ENCODE measurements at places on chromosomes 2 and 18.
A peak's percentile ranks its signal among the peaks of the same experiment; 100 is the strongest.

GRCh38 chr2:31207790-31208189 is 9.5 kb downstream of the CAPN14 start:
- no peak for DNase-seq

GRCh38 chr2:44618251-44619023 is 256.7 kb downstream of the CAMKMT start:
- no peak for DNase-seq

GRCh38 chr2:17133052-17133671 is 385.1 kb downstream of the RAD51AP2 start:
- DNase-seq = no peak

DNA sequence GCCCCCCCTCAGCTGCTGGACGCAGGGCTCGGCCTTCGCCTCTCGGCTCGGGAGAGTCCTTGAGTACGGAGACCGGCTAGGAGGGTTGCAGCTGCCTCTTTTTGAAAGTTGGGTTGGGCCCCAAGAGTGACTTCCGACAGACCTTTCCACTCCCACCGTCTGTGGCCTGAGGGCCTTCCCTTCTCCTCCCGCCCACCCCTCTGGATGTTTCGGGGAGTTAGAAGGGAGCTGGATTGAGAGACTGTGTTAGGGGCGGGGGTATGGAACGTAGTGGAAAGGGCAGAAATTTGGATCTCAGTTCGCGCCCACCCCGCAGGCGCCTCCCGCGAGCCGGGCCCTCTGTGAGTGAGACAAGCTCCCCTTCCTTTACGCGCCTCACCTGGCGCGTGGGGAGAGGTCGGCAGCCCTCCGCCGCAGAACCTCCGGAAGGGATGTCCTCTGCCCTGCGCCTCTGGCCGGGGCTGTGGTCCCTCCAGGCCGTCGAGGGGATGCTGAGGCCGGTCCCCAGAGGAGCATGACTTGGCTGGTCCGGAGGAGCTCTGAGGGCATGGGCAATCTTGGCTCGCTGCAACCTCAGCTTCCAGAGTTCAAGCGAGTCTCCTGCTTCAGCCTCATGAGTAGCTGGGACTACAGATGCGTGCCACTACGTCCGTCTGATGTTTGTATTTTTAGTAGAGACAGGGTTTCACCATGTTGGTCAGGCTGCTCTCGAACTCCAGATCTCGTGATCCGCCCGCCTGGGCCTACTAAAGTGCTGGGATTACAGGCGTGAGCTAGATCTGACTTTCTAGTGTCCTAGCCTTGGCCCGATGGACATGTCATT is 15.9 kb downstream of the C2orf74 start:
- DNase-seq = no peak

DNA sequence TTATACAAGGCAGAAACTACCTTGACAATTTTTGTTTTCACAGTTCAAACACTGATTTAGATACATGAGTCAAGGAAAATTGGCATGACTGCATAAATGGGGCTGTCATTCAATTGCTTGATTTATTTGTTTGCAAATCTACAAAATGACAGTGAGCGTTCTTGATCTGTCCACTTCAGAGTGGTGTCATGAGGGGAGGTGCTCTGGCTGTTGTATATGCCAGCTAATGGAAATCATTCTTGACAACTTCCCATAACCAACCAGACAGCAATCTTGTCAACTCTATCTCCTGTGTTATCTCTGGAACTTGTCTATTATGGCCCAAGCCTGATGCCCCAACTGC is 120.6 kb upstream of the UGP2 start:
- DNase-seq = no peak

DNA sequence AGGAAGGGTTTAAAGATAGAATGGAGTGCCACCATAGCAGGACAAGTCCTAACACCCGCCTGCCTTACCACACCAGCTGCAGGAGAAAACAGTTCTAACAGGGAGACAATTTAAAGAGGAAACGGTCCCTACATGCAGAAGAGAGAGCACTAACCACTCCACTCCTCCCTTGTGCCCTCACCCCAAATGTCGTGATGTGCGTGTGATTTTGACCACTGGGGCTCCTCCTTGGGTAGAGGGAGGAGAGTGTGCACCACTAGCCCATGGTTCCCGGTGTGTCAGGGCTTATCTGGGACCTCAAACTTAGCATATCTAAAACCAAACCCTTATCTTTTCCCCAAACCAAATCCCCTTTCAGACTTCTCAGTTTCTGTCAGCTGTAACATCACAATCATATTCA is 105.5 kb upstream of the CCDC68 start:
- no peak for DNase-seq

- no peak for DNase-seq
Measured at GRCh38 chr2:240481720-240482119, 46.3 kb downstream of the GPC1 start.

DNA sequence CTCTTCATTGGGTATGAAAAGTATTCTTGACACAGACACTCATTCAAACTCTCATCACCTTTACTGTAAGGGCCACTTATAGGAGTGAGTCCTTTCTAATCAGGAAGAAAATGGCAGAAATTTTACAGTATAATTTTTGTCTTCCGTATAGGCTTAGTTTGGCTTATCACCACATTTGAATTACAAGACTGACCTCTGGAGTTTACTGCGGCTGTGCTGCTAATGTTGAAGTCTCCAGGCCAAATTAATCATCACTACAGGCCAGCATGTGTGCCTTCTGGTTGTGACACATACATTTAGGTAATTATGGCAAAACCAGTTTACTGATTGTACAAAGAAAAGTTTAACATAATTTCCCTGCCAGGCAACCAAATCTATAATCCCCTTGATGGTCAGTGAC is 753.6 kb upstream of the GCFC2 start:
- no peak for DNase-seq

GRCh38 chr2:215973954-215974699 is 39.2 kb downstream of the MREG start:
- DNase-seq = no peak

DNA sequence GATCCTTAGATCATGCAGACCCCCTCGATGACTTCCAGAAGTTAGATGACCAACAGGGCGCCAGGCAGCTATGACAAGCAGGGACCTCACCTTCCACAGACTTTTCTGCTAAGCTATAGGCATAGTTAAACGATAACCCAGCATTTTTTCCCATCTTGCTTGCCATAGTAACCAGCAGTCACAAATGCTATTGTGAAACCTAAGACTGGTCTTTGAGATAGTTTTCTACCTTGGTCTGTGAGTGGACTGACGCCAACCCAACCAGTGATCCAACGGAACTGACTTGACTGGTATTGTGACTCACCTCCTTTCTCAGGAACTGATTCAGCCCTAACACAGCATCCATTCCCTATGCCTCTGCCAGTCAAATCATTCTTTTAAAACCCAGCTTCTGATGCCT is 361.2 kb downstream of the LRRTM4 start:
- no peak for DNase-seq

DNA sequence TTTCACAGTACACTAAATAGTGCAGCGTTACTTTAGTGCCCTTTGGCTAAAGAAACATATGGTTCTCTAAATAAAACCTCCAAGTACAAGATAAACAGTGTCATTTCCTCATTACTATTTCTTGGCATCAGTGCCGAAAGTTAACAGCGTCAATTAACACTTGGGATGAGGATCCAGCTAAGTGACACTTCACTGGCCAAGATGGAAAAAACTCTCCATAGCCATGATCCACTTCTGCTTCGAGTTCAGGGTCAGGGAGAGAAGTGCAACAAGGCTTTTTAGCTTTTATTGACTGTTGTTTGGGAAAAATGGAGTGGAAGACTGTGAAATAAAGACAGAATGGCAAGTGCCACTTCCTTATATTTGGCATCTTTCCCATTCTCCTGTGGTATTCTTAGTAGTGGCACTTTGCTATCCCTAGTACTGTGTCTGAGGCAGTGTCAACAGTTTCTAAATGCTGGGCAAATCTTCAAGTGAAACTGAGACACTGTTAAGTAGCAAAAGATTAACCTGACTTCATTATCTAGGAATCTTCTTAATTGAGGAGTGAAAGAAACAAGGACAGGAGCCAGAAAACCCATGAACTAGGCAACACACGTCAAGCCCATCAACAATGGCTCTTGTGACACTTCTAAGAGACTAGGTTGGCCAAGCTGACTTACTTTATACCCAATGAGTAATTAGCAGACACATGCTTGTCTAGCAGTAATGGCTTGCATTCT is 222.5 kb upstream of the SESTD1 start:
- DNase-seq = no peak

DNA sequence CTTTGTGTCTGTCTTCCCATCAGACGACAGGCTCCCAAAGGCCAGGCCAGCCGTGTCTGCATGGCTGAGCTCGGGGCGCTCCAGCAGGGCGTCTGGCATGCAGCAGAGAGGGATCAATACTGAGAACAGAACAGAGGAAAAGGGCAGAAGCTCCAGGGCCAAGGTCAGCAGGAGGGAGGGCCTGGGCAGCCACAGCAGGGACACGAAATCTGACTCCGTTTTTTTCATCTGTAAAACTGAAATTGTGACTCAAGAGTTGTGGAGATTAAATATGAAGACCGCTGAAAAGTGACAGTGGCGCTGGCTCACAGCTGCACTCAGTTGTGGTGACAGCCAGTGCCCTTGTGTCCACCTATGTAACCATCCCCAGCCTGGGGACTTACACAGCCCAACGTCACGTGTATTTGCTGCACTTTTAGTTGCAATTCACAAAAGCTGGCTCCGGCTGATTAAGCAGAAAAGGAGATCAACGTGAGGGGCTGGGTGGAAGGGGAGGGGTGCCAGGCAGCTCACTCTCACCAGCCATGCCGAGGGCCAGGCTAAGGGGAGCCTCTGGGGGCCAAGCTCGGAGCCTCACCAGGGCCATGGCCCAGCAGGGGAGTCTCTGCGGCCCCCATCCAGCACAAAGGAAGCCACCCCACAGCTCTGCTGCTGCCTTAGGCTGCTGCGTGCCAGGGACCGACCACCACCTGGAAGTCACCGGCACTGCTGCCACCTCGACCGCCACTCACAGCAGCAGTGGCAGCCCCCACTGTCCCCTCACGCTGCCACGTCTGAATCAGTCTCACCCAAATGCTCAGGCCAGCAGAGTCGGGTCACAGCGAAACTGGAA is 74.7 kb downstream of the EIPR1 start:
- DNase-seq = no peak

DNA sequence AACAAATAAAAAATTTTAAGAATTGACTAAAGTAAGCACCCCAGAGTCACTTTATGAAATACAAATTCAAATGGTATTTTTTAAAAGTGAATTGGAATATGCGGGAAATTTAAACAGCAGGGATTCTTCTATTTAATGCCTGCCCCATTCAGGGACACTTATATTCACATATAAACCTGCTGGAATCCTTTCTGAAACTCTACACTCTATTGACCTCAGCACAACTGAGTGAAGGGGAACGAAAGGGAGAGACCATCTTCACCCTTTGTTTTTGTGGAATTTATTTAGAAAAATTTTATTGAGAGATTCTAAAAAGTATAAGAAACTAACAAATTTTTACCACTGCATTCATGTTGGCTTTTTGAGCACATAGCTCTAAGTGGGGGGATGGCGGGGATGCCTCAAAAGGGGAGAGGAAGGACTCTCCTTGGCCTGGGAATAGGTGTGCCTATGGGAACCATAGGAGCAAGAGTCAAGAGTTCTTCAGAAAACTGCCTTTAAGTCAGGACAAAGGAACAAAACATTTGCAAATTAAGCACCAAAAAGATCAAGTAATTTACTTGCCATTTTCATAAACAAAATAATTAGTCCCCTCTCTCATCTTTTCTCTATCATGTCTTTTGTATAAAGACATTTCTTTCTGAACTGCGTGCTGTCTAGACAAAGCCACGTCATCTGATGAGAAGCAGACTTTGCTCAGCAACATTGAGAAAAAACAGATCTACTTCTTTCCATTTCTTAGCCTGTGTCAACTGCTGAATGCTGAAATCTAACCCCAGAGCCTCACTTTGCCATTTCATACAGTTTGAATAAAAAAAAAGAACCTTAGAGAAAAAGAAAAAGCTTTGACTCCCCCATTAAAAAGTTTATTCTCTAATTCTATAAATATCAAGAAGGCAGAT is 21.6 kb upstream of the FLACC1 start:
- DNase-seq = no peak

DNA sequence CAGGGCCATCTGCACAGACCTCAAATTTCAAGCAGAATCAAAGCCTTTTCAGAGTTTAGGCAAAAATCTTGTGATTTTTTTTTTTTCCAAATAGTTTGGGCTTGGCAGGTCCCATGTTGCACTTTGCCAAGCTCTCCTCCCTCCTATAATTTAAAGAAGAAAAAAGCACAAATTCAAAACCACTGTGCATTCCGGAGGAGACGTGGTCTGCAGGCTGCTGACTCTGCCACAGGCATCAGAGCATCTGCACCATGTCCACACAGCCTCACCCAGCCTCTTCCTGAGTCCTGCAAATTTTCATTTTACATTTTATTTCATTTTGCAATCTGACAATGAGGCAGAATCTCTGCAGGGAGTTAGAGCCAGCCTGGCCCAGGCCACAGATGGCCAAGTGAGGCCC is 15.7 kb upstream of the GPC1 start:
- no peak for DNase-seq

GRCh38 chr2:30254685-30255001 is 23.3 kb downstream of the LBH start:
- no peak for DNase-seq

DNA sequence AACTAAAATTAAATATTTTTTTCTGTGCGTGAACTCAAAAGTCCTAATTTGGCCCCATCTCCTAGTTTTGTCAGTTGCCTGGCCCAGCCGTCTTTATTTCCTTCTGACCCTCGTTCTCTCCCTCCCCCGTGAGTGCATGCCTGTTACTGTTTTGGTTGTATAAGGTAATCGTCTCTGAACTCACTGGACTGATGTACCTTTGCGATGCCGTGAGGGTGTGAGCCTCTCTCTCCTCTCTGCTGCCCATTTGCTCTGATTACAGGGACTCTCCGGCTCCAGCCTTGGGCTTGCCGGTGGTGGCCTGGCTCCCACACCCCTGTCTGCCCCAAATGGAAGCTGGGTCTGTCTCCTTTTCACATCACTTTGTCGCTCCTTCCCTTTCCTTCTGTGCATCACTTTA is 66.5 kb upstream of the RBM44 start:
- DNase-seq = no peak

- no peak for DNase-seq
Measured at GRCh38 chr2:240438810-240439697, 3.6 kb downstream of the GPC1 start.

- no peak for DNase-seq
Measured at GRCh38 chr2:25071966-25072365, 30.1 kb downstream of the EFR3B start.

- no peak for DNase-seq
Measured at GRCh38 chr18:32707586-32707985, 65.2 kb downstream of the KLHL14 start.

GRCh38 chr2:209368914-209369313 is 54.9 kb upstream of the MAP2 start:
- no peak for DNase-seq

- DNase-seq = peak; percentile 38
Measured at GRCh38 chr2:191245046-191245868, at the start of gene MYO1B. MYO1B (plus strand) TSS chr2:191245404; CDS start chr2:191276896, 31,492 bp downstream.

DNA sequence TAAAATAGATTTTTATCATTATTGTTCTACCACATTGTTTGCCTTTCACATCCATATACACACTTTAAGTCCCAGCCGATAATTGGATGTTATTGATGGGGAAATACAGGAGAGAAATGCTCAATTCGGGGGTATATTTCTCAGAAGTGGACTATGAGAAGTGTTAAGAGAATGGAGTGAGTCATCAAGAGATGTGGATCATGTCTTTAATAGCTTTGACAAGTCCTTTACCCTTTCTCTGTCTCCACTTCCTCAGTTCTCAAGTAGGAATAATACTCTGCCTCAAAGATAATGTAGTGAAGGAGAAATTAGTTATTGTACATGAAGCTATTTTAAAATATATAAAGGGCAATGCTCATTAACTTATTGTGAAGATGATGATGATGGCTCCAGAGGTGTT is 1017.6 kb upstream of the PIK3C3 start:
- no peak for DNase-seq
